CD4-positive, alpha-beta T cell treated with Interferon gamma for 1 hour (primary cell): ENCODE measurements at places on chromosomes 1 and 21.
A peak's percentile ranks its signal among the peaks of the same experiment; 100 is the strongest.

DNA sequence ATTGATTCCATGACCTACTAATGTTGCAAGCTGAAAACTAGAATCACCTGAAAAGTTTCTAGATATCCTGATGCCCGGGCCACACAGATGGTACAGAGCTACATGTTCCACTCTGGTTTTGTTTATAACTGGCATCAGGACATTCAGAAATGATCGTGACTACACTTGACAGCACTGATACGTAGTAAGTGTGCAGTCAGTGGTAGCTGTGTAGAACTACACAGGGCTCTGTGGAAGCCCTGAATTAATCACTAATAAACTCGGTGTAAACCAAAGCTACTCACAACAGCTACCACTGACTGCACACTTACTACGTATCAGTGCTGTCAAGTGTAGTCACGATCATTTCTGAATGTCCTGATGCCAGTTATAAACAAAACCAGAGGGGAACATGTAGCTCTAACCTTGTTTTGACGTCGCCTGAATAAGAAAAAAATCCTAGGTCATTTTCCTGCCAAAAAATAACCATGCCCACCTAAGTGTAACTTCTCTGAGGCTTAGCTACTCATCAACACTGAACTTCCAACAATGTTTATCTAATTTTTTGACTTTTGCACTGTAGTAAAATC is 149.7 kb downstream of the TGFBR3 start:
- no peak for DNase-seq

GRCh38 chr1:12184008-12184681 is 17.4 kb downstream of the TNFRSF1B start:
- peak; percentile 72 for DNase-seq

- DNase-seq = no peak
Measured at GRCh38 chr1:154767315-154768240, 102.5 kb downstream of the KCNN3 start.

DNA sequence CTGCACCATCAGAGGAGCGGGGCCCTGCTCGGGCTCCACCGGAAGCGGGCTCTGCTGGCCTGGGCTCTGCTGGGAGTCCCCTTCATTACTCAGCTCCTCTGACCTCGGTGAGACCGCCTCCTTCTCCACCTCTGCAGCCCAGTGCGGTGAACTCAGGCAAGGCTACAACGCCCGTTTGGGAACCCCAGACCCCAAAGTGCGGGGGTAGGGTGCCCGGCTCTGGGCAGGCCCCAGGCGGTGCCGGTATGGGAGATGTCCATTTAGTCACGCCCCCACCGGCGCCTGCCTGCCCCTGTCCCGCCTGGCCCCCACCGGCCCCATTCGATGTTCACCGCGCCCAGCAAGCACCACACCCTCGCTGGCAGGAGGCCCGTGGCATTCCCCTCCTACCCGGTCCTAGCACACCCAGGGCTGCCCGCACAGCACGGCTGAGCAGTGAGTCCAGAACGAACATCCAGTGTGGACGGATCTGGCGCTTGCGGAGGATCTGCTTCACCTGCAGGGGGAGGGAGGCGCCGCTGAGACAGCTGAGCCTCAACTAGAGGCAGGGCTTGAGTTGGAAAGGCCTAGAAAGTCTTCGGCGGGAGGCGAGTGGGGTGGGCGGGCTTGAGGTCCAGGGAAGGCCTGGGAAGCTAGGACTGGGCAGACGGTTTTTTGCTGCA is 10.0 kb downstream of the MAP3K6 start:
- peak; percentile 26 for DNase-seq

DNA sequence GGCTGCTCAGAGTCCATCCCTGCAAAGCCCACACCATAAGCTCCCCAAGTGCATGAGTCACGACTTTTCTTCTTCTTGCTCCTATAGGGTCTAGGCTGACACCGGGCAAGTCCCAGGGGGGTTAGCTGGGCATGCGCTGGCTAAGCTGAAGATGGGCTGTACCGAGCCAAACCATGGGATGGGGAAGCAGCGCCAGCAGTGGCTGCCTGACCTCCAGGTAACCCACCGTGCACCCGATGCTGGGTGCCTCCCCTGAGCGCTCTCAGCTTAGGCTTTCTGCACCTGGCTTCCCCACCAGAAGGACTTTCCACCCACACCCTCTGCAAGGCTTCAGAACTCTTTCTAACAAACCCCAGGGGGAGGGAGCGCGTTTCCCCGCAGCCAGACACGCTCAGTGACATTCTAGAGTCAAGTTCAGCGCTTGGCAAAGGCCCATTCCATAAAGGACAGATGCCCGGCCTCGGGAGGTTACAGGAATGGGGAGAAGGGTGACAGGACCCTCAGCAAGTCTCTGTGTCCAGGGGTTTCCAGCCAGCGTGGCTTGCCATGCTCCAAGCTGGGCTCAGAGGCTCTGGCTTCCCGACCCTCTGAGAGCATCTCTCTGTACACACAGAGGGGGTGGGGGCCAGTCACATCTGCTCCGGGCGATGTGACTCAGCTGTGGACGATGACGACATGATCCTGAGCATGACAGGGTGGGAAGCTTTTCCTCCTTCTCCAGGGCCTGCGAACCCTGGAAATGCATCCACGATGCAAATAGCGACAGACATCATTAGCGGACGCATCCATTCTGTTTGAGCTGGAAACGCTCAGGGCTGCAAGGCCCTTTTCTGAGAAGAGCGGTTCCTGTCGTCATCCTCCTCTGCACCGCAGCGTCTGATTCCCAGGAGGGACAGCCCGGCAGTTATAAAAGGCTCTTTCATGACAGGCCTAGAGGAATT is 107.8 kb downstream of the SIK1 start:
- no peak for DNase-seq
